ENCODE measurements at places on chromosomes 3 and 15.

GRCh38 chr15:40307421-40308211 is at the start of gene PLCB2:
TSS of gene PLCB2 (minus strand) at chr15:40307935. CDS start at chr15:40307672, 263 bp downstream.
- no peak for DNase-seq

DNA sequence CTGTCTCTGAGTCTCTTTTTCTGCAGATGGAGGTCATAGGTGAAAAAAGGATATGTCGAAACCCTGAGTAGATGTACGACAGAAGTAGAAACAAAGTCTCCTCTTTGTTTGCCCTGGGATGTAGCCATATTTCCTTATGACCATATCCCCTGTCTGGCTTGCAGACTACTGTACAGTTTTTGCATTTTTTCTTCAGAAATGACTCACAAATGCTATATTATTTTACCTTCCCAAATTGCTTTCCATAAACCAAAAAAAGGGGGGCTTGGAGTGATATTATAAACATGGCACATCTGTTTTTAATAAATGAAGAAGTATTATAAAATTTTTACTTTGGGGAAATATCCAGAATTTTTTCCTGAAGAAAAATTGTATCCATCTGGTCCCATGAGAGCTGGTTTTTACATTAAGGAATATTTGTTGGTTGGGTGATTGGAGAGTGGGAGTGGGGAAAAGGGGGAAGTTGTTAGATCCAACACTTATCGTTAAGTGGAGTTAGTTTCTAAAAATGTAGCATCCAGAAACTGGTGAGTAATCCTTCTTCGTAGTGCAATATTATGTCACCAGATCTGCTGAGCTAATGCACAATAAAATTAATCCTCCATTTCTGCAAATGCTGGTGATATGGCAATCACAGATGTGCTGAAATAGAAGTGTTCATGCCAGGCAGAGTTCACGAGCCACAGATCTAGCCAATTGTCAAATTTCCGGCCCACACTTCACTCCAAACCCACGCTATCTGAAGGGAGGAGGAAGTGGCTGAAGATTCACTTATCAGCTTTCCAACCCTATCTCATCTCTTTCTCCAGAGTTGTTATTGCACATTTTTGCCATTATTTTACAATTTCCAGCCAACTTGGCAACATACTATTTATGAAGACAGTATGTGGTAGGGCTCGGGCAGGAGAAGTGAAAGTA is 313.6 kb upstream of the ATP11B start:
- no peak for DNase-seq

- no peak for DNase-seq
These were observed 143.4 kb downstream of the FNDC3B start for GRCh38 chr3:172182797-172183196.

- DNase-seq, result no peak
These were observed 457.5 kb downstream of the NSUN3 start for GRCh38 chr3:94520364-94520763.

DNA sequence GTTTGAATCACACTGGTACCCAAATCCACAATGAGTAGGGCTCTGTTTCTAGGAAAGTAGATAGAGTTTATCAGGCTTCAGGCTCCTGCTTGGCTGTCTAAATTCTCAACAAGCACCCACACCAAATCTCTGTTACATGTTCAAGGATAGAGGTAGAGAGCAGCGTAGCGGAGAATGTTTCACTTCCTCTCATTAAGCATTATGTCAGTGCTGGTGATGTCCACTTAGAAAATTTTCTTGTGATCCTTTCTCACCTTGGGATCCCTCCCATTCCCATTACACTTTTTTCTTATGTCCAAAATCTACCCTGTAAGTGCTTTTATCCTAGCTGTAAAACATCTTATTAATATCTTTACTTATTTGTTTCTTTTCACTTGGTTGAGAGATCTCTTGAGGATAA is 34.7 kb upstream of the GCSAM start:
- no peak for DNase-seq

GRCh38 chr3:75001330-75001729 is 386.9 kb upstream of the CNTN3 start:
- DNase-seq, result no peak
